Uterus (tissue), 4 donors: ENCODE measurements at places on chromosomes 11 and 22. TPM values are rescaled to one million over a fixed set of nuclear protein-coding genes. Genes with fewer than 3 reads are reported as not detected.

- DNase-seq = no peak
- H3K27ac ChIP-seq = peak overlapping the region; percentile 90
- H3K36me3 ChIP-seq = no peaks in the 10 kb centered on the region
- H3K4me3 ChIP-seq = peak overlapping the region; percentile 94
Observed at GRCh38 chr11:235180-235579, 962 bp downstream of the SIRT3 start.

AMOTL1 gene
- total RNA-seq = 60.9 TPM

TMEM45B gene
- total RNA-seq = 2.1 TPM

- no peak overlapping the region for H3K27ac ChIP-seq
- no peak for DNase-seq
- H3K4me3 ChIP-seq = no peak overlapping the region
Observed at GRCh38 chr22:50060441-50061140, 2.5 kb upstream of the TTLL8 start.

LINC01488 gene
- total RNA-seq = not detected

HTR3B gene
- not detected for total RNA-seq

GRCh38 chr11:82533628-82534327 is 199.9 kb downstream of the FAM181B start:
- H3K36me3 ChIP-seq = no peaks in the 10 kb centered on the region
- H3K4me1 ChIP-seq = no peaks in the 10 kb centered on the region
- no peak overlapping the region for H3K4me3 ChIP-seq
- DNase-seq = no peak

OR51E2 gene
- total RNA-seq = 0.29 TPM

PSMC3 gene
- 97.7 TPM for total RNA-seq

DNA sequence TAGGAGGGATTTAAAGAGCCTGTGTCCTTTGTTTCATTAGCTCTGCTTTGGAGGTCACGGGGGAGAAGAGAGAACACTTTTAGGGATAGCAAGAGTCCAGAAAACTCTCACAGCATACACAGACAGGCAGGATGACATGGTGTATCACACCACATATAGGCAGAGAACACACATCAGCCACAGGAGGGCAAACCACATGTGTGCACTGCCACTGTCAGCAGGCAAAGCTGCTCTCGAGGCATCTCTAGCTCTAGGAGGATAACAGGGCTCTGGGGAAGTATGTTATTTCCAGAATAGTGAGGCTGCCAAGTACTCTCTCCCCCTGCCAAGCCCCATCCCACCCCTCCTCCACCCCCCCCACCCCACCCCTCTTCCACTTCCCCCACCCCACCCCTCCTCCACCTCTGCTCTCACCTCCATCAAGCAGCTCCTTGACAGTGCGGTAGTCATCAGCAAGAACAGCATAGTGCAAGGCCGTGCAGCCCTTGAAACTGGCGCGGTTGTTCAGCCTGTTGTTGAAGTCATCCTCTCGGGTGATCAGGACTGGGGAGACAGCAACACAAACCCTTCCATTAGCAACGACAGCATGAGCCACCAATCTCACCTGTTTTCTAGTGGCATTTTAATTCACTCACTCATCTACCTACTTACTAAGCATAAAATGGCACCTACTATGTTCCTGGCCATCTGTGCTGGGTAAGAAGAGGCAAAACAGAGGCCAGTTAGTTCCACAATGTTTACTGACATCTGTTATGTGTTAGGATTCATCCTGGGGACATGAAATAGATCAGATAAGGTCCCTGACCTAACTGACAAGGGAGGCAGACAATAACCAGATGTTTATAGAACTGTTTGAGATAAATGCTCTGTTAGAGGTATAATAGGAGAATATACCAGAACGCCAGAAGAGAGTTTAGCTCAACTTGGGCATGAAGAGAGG is 75.6 kb downstream of the CLPB start:
- no peaks in the 10 kb centered on the region for H3K36me3 ChIP-seq
- DNase-seq = peak; percentile 56
- no peaks in the 10 kb centered on the region for H3K4me1 ChIP-seq
- no peaks in the 10 kb centered on the region for H3K27me3 ChIP-seq
- H3K27ac ChIP-seq = no peak overlapping the region
- no peak overlapping the region for H3K4me3 ChIP-seq

GRCh38 chr11:44781655-44782054 is 54.9 kb downstream of the TSPAN18 start:
- peak overlapping the region; percentile 37 for H3K27ac ChIP-seq
- H3K27me3 ChIP-seq = no peaks in the 10 kb centered on the region
- H3K4me1 ChIP-seq = no peaks in the 10 kb centered on the region
- H3K36me3 ChIP-seq = no peaks in the 10 kb centered on the region

RPLP2 gene
- 1,968 TPM for total RNA-seq
